Stimulated activated CD4-positive, alpha-beta T cell treated with anti-CD3 and anti-CD28 coated beads, Interleukin-1b, Interleukin-23, amount 100 ng/mL, for 1 hour (primary cell): ENCODE measurements at places on chromosomes 7 and 10.
A peak's percentile ranks its signal among the peaks of the same experiment; 100 is the strongest.

DNA sequence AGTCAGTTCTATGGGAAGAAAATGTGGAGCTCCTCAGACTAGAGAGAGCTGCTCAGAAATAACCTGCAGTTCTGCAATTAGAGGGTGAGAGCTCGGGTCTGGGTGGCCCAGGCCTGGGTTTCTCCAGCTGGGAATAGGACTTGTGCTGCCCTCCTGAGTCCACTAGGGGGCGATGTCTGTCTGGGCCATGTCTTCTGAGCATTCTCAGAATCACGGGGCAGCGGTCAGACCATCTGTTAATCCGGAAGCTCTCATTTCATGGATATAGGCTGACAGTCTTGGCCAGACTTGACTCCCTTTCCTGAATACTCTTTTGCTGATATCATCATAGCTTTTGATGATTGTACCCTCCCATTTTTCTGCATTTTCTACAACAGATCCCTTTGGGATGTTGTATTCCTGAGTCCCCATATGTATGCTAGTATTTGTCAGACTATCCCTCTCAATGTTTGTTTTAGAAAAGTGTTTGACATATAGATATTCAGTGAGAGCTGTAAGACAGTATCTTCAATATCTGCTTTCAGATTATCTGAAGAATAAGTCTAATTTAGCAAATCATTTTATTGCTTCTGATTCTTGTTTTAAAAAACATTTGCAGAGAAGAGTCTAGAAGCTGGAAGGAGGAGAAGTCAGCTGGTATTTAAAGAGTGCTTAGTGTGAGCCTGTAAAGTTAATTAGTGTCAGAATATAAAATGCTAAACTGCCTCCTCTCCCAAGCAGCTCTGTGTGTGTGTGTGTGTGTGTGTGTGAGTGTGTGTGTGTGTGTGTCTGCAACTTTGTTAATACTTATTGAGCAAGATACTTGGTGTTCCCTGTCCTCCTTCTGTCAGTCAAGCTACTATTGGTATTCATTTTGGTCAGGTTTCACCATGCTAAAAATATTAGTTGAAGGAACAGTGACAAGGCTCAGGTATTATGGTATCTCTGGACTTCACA, 38.0 kb downstream of the STARD3NL start:
- DNase-seq: peak; percentile 46

- DNase-seq: no peak
Measured at GRCh38 chr10:19310066-19310465, 261.5 kb downstream of the MALRD1 start.

DNA sequence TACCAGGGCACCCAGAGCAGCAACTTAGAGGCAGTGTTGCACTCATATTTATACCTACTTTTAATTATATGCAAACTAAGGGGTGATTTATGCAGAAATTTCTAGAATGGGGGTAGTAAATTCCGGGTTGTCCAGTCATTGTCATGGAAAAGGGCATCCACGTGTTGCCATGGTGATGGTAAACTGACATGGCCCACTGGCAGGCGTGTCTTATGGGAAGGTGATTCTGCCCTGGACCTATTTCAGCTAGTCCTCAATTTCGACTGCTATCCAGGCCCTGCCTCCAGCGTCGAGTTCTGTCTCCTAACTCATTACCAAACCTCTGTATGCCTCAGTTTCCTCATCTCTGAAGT, 12.8 kb downstream of the SNX8 start:
- no peak for DNase-seq

DNA sequence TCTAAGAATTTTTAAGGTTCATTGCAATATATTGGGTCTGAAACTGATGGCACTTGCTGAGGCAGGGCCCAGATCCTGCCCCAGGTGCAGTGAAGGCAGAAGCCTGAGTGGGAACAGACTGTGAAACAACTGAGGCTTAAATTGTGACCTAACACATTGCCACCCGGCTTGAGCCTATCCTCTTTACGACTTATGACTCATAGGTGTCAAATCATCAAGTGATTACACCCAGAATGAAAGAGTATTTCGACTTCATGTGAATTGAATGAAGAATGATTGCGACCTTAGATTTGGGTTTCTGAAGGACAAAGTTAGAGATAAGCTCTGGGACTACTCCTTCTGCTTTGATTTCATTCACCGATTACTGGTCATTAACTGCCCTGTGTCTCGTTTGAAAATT, 200.9 kb downstream of the CREB5 start:
- no peak for DNase-seq

DNA sequence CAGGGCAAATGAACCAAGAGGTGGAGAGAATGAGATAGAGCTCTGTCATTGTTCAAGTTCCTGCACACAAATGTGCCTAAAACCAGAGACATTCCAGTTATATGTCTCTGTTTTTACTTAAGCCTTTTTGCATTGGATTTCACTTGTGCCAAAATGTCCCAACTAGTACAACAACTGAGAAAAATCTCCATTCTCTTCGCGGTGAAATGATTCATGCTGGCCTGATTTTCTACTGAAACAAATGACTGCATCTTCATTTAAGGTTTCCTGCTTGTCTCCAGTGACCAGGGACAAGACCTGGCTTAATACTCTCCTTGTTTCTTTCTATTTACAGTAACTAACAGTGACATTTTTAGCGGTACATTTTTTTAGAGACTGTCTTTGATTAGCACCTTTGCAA, 714.9 kb downstream of the KCNMA1 start:
- no peak for DNase-seq
